ENCODE measurements at places on chromosomes 4 and X. TPM values are rescaled to one million over a fixed set of nuclear protein-coding genes. Genes with fewer than 3 reads are reported as not detected.

Gene PAGE1
- not detected for total RNA-seq

Gene SPARCL1
- 1.1 TPM for total RNA-seq

Gene BGN
- total RNA-seq = 90.9 TPM

Gene FAM53A
- total RNA-seq = 3.1 TPM

Gene ENPEP
- 13.2 TPM for total RNA-seq

Gene TLR2
- total RNA-seq = 0.94 TPM

Gene C4orf36
- 3.1 TPM for total RNA-seq

Gene CFAP47
- total RNA-seq = 1.8 TPM

Gene NHS
- total RNA-seq = 0.13 TPM

Gene NAP1L5
- total RNA-seq = not detected

Gene USP27X
- 6.4 TPM for total RNA-seq

Gene TRIM61
- total RNA-seq = 2.0 TPM

Gene SLITRK2
- total RNA-seq = not detected

Gene BMPR1B
- total RNA-seq = 3.7 TPM

Gene IL1RAPL2
- total RNA-seq = not detected

Gene GAGE10
- not detected for total RNA-seq

Gene FATE1
- not detected for total RNA-seq

Gene CCNB3
- total RNA-seq = 2.6 TPM

Gene ADH1A
- total RNA-seq = not detected

Gene TLR10
- total RNA-seq = not detected

Gene HAND2
- 22.7 TPM for total RNA-seq

Gene SATL1
- total RNA-seq = 0.13 TPM

Gene CITED1
- total RNA-seq = 3.2 TPM

Gene NXF2B
- total RNA-seq = not detected

Gene NWD2
- total RNA-seq = not detected

Gene GABRQ
- not detected for total RNA-seq

Gene SPIN2A
- total RNA-seq = 3.7 TPM

Gene DNAAF6
- total RNA-seq = not detected

Gene RCHY1
- 36.0 TPM for total RNA-seq

Gene TMPRSS11A
- total RNA-seq = not detected

Gene PDGFRA
- total RNA-seq = 0.66 TPM

Gene TENM3
- 24.5 TPM for total RNA-seq

Gene MAGEB2
- not detected for total RNA-seq

Gene CXCL1
- total RNA-seq = 0.45 TPM

Gene ARHGEF6
- total RNA-seq = 11.4 TPM

Gene PDGFC
- 32.6 TPM for total RNA-seq

Gene RBMXL3
- total RNA-seq = not detected

Gene SH2D1A
- total RNA-seq = 0.71 TPM

Gene XK
- total RNA-seq = 0.74 TPM

Gene MAGEA9B
- total RNA-seq = not detected

Gene FAM9B
- not detected for total RNA-seq
